ENCODE measurements at places on chromosomes 6 and 20. TPM values are rescaled to one million over a fixed set of nuclear protein-coding genes. Genes with fewer than 3 reads are reported as not detected.

CLPSL1 gene
- total RNA-seq, result not detected

MROH8 gene
- total RNA-seq, result 5.7 TPM

ID1 gene
- 2.0 TPM for total RNA-seq

GRCh38 chr6:148907573-148907972 lies 160.7 kb downstream of the UST start:
- no peak for DNase-seq

DNA sequence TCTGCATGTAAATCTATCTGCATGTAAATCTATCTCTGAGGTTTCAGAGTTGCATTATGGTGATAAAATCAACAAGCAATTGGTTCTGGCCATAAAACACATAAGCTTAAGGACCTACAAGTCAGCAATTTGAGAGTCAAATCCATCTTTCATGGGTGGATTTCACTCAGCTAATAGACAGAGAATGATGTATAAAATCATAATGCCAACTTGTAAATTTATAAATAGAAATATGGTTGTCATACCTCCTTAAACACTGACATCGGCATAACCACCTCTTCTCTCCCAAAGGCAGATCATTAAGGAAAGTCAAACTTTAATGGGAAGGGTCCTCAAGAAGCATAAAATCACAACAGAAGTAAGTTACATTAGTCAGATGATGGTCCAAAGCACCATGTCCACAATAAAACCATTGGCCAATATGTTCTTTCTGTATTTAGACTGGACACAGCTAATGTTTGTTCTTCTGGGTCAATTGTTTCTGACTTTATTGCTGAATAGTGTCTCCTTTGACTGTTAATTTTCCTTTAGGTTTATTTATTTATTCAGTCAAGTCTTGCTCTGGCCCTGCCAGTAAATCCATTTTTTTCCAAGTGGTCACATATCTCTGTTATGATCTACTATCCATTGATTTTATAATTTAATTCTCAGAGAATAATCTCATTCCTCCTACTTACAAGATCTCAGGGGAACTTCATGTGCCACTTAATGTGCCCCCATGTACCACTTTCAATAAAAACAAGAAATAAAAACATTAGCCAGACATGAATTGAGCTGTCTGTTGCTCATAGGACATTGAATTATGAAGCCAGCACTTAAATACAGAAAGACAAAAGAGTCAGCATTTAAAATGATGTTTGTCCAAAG lies 382.9 kb upstream of the IRAK1BP1 start:
- no peak for DNase-seq

All from OCI-LY7 (cell line).